ENCODE measurements at places on chromosomes 3 and 15.

DNA sequence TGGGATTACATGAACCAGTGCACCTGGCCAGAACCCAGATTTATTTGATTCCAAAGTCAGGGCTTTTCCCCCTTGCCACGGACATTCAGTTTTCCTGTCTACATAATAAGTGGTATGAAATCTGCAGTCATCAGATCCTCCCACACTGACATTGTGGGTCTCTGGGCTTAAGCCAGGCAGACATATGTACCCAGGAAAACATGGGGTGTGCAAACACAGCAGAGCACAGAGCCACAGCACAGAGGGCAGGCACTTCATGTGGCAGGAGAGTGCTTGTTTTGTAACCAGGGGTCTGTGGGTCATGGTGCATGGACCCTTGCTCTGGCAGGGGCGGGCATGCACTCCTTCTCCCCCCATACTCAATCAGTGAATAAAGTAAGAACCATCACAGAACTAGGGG, 6.1 kb upstream of the ABTB1 start:
- no peak for DNase-seq

DNA sequence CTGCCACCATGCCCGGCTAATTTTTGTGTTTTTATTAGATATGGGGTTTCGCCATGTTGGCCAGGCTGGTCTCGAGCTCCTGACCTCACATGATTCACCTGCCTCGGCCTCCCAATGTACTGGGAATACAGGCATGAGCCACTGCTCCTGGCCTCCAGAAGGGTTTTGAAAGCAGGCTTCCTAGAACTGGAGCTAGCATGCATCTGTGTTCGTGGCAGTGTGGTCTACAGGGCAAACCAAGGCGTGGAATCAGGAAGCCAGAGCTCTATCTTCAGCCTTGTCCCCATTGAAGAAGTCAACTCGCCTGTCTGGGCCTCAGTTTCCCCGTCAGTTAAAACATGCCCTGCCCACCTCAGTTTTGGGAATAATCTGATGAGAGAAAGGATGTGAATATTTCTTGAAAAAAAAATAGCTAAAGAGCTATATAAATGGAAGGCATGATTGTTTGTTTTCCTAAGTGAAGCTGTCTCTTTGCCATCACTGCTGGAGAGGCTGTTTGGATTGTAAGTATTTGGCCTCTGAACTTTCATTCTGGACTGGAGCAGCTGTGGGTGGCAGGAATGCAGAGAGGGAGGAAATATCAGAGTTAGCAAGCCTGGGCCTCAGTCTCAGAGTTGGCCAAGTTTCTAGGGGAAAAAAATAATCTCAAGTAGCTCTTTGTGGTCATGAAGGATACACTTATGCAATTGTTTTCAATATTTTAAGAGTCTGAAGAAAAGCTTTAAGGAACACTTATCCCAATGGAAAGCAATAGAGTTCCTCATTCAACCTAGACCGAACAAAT, 36.5 kb upstream of the UACA start:
- DNase-seq: no peak

- DNase-seq: no peak
These were observed 663 bp downstream of the PDCD10 start for GRCh38 chr3:167733961-167734497.

DNA sequence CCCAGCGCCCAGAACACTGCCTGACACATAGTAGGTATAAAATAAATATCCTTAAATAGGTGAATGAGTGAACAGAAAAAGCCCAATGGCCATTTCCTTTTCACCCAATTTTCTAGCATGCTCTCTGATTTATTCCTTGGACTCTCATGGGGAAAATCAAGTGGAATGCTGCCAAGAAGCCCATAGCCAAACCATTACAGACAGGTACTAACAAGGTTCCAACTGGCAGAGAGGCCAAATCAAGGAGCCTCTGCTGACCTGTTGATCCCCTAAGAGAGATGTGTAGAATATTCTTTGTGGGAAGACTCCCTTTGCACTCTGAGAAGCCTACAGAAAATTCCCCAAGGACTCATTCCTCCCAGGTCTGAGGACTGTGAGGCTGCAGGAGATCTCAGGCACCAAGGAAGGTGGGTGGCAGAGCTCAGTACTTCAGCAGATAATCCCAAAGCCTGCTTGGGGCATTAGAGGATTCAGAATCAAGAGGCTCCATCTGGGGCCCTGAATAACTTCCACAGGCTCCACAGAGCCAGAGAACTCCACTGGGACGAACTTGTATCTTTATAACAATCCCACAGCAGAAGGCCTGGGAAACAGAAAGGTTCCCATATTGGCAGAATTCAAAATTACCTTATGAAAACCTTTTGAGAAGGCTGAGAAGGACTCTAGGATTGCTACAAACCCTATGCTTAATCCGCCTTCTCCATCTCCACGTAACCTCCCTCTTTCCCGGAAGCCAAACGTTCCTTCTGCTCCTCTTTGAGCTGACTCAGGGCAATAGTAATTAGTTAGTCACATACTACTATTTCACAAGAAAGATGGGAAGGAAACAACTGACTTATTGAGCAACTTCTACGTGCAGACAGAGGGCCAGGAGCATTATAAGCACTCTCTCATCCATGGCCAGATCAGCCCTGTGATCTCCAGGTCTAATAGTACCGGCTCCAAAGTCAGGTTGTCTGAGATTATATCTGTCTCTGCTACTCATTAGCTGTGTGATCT, 34.5 kb downstream of the PRICKLE2 start:
- no peak for DNase-seq

- no peak for DNase-seq
These were observed 665 bp downstream of the FRMD4B start for GRCh38 chr3:69385123-69385722.

- no peak for DNase-seq
These were observed 418.9 kb upstream of the TPRG1 start for GRCh38 chr3:188752850-188753249.

GRCh38 chr3:123652342-123652984, 67.6 kb upstream of the HACD2 start:
- DNase-seq: no peak

DNA sequence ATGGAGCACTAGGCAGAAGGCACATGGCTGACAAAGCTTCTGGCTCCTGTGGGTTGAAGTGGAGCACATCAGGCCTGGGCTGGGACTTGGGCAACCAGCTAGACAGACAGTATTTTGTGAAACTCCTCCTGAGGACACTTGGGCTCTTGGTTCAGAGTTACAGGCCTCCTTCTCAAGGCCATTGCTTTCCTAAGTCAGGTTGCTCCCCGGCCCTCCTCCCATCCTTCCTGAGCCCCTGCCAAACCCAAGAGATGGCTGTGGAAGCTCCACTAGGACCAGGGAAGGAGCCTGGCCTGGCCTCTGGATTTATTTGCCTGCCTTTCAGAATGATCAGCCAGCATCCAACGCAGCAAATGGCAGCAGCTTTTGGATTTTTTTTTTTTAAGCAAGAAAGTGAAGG, 56.3 kb downstream of the MAGEF1 start:
- DNase-seq: no peak

- no peak for DNase-seq
These were observed 22.5 kb downstream of the CSNK1G1 start for GRCh38 chr15:64333516-64333915.

DNA sequence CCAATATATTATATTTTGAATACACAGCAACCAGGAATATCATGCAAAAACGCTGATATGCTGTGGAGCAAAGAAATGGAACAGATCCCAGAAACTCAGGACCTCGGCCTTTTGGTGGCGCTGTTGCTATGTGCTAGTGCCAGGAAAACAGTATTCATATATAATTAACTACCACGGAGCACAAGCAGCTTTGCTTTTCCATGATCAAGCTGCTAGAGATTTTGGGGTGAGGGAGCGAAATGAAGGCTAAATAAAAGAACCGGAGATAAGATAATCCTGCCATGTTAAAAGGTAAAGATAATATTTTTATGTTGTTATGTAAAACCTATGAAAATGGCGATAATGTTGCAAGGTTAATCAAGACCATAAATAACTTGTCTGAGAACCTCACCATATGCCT, 157.7 kb upstream of the FAM3D start:
- no peak for DNase-seq

DNA sequence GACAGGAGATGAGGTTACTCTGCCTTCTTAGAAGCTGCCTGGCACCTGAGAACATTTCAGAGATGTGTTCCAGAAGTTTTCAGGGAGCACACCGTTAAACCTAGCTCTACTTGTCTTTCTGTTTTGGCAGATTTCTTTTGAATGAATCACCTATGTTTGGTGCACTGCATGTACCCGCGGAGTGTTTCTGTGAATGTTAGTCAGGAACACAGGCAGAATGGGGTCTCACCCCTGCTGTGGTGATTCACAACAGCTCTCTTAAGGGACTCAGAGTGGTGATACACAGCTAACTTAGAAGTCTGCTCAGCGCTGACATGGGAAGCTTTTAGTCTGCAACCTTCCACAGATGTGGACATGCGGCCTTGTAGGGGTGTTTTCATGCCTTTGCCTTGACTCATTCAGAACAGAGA, 24.0 kb downstream of the TSEN2 start:
- no peak for DNase-seq

DNA sequence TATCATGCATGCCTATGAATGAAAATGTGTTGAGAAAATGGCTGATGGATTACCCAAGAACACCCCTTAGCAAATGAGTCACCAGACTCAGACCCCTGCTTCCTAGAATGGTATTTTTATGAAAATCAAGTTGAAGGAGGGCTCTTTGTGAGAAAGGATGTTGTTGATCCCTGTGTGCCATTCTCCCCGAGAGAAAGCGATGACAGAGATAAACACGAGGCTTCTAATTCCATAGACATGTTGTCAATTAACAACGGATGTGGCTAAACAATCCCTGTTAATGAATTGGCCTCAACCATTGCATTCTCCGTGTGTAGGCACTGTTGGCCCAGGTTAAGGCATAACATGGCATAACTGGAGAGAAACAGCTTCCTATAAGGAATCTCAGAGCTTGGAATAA, 5.8 kb upstream of the OXTR start:
- DNase-seq: no peak

GRCh38 chr3:126895178-126896066, 87.5 kb upstream of the PLXNA1 start:
- no peak for DNase-seq

- DNase-seq: no peak
These were observed 287.1 kb downstream of the NAALADL2 start for GRCh38 chr3:175146258-175146657.

GRCh38 chr3:141878326-141878725, 1.9 kb downstream of the ATP1B3 start:
- no peak for DNase-seq

GRCh38 chr15:81152339-81152738, 18.3 kb downstream of the CFAP161 start:
- DNase-seq: no peak

GRCh38 chr3:22371036-22371435, 620.0 kb upstream of the ZNF385D start:
- no peak for DNase-seq

- no peak for DNase-seq
These were observed 77.0 kb upstream of the GBE1 start for GRCh38 chr3:81838457-81838856.

- DNase-seq: no peak
These were observed 2.4 kb downstream of the SKOR1 start for GRCh38 chr15:67827562-67828277.

- DNase-seq: no peak
These were observed 537.1 kb downstream of the RSL24D1 start for GRCh38 chr15:54659646-54660045.

- DNase-seq: no peak
These were observed 167.9 kb upstream of the CBLB start for GRCh38 chr3:106036696-106037095.

GRCh38 chr3:196194542-196194915, 16.7 kb downstream of the ZDHHC19 start:
- DNase-seq: no peak

- DNase-seq: no peak
These were observed 38.9 kb upstream of the TPRG1 start for GRCh38 chr3:189132839-189133238.

- no peak for DNase-seq
These were observed 42.6 kb downstream of the KLHL25 start for GRCh38 chr15:85752124-85752475.

DNA sequence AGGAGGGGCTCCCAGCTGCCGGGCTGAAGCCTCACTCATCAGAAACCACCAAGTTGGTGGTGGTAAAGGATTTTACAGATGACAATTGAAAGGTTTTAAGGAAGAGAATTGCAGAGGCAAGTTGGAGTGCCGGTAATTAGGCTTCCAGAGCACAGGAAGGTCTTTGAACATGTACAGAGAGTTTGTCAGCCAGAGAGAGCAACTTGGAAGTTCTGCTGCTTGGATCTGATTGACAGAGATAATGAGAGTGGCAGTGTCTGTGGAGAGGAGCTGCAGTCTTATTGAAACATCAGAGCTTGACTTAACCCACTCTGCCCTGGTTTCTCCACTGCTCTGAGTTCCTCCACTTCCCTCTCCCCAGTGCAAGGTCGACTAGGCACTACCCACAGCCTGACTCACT, 448.6 kb downstream of the EPHB1 start:
- DNase-seq: no peak
